ENCODE measurements at places on chromosomes 11 and 22. TPM values are rescaled to one million over a fixed set of nuclear protein-coding genes. Genes with fewer than 3 reads are reported as not detected.

PATE2 gene
- total RNA-seq: not detected

RASSF10 gene
- total RNA-seq: not detected

MS4A6A gene
- total RNA-seq: not detected

DNA sequence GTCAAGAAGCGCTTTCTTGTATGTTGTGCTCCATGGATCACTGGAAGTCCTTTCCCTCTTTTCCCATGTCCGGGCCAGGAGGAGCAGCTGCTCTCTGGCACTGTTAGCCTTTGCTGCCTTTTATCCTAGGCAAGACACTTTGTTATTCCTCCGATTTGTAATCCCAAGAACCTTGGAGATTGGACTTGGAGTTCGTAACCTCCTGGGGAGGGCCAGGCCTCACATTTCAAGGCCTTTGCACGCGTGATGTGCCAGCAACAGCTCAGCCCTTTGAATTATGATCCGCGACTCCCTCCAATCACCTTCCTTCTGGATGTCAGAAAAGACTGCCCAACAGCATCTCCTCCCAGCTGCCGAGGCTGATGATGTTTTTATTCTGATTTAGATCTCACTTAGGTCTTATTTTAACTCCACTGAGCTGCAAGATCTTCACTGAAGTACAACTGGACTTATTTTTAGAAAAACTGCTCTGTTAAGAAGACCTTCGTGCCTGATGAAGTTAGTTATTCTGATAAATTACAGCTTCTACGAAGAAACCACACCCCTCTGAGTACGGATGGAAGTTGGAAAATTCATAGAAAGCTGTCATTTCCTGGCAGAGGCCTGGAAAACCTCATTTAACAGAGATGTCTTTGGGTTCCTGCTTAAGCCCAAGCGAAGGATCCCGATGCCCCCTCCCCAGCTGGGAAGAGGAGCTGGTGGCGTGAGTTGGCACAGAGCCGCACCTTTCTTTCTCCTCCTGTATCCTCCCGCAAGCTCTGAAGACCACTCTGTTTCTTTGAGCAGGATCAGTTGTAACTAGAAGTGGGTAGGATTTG is 62.4 kb downstream of the PARVB start:
- DNase-seq: no peak
- no peak overlapping the region for H3K4me3 ChIP-seq
- H3K4me1 ChIP-seq: peaks cover 8% of the 10 kb centered on the region
- H3K36me3 ChIP-seq: peaks cover 5% of the 10 kb centered on the region
- H3K27me3 ChIP-seq: no peaks in the 10 kb centered on the region

DNA sequence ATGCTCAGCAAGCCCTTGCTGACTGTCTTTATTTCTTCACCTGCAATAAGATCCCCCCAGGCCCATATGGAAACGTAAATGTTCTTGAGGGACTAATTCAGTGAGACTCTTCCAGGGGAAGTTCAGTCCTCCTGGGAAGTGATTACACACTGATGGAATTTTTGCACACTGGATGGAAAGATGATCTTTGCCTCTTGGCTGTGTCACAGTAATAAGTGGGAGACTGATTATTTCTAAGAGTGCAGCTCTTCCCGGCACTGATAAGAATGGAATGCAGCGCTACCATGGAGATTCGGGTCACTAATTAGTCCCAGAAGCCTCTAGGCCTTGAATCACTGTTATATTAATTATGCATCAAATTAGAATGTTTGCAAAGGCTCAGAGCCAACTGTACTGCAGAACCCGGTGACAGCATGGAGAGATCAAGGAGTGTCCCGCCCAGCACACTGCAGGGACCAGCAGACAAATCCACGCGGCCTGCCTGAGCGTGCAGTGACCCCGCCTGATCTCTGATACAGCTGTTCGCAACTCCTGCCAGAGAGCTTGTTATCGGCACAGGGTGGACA is 178.3 kb downstream of the SNX19 start:
- DNase-seq: no peak
- no peaks in the 10 kb centered on the region for H3K36me3 ChIP-seq
- no peak overlapping the region for H3K27ac ChIP-seq
- H3K4me3 ChIP-seq: no peak overlapping the region
- peaks cover 23% of the 10 kb centered on the region for H3K4me1 ChIP-seq

DNA sequence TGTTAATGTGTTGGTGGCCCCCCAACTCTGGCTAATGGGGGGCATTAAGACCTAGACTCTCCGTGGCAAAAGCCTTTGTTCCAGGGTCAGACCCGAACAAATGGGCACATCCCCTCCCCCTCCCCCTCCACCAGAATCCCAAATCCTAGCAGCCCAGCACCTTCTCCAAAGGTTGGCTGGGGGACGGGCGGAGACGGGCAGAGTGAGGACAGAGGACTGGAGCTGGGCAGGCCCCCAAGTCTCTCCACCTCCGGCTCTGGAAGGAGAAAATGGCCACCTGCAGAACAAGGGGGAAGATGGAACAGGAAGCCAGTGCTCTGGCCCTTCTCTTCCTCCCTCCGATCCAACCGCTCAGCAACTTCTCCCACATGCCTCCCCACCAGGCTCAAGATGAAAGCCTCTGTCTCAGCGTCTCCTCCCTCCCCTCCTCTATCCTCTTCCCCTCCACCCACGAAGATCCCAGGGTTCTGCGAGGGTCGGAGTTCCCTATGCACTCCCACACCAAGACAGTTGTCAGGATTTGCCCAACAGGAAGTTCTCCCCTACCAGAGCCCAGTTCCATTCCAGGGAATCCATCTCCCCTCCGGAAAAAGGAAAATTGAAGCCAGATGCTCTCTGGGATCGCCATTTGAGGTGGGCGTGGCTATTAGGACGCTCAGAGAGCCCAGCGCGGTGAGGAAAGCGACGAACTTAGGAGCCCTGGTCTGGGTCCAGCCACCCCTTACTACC is 20.1 kb downstream of the ADA2 start:
- no peaks in the 10 kb centered on the region for H3K27me3 ChIP-seq
- peaks cover 36% of the 10 kb centered on the region for H3K36me3 ChIP-seq
- DNase-seq: no peak
- no peak overlapping the region for H3K4me3 ChIP-seq
- no peak overlapping the region for H3K27ac ChIP-seq
- H3K4me1 ChIP-seq: no peaks in the 10 kb centered on the region

DNA sequence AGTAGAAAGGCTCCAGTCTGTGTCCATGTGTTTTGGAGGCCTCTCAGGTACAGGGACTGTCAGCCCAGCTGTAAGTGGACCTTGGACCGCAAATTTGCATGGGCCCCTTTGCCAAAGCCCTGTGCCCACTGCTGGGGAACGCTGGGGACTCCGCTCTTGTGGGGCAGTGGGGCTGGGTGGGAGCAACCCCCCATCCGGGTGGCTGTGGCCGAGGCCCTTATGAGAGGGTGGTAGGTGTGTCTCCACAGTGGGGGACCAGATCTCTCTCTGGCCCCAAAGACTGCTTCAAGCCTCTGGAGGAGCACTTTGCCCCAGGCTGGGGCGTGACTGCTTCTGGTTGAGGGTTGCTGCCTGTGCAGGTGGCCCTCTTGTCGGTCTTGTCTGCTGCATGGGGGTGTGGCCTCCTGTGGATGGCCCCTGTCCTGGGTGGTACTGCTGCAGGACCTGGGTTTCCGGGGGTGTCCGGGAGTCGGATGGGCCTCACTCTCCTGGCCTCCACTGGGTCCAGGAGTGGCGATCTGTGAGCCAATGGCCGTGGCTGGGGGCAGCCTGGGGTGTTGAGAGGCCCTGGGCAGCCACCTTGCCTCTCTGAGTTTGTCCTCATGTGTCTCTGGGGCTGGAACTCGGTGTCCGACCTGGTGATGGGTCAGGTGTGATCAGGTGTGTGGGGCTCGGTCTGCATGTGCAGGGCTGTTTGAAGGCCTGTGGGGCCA is 15.9 kb downstream of the KCNQ1 start:
- no peak for DNase-seq
- H3K4me3 ChIP-seq: no peak overlapping the region
- H3K27ac ChIP-seq: no peak overlapping the region
- H3K36me3 ChIP-seq: no peaks in the 10 kb centered on the region

- DNase-seq: peak; percentile 84
- peak overlapping the region; percentile 42 for H3K4me3 ChIP-seq
Observed at GRCh38 chr11:14578541-14578956, 58.4 kb upstream of the PSMA1 start.

- H3K27ac ChIP-seq: no peak overlapping the region
- DNase-seq: no peak
- no peak overlapping the region for H3K4me3 ChIP-seq
- H3K27me3 ChIP-seq: peaks cover 10% of the 10 kb centered on the region
- H3K36me3 ChIP-seq: no peaks in the 10 kb centered on the region
- peaks cover 4% of the 10 kb centered on the region for H3K4me1 ChIP-seq
Observed at GRCh38 chr22:46018859-46019258, 41.9 kb upstream of the WNT7B start.

GRCh38 chr11:72079819-72080325 is 470 bp downstream of the NUMA1 start:
- no peaks in the 10 kb centered on the region for H3K27me3 ChIP-seq
- peaks cover 51% of the 10 kb centered on the region for H3K4me1 ChIP-seq
- DNase-seq: no peak

DNA sequence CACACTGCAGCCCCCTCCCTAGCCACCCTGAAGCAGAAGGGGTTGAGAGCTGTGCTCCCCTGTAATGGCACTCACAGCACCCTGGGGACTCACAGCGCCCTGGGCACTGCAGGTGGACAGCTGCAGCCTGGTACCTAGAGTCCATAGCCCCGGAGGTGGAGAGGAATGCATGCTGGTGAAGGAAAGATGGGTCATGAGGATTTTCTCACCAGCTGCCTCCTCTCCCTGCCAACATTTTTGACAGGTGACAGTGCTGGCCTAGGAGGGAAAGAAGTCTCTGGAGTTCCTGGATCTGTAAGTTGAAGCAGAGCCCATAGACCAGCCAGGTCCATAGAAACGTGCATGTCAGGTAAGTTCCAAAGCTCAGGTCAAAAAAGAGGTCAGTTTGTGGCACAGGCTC is 330.5 kb downstream of the TENM4 start:
- no peaks in the 10 kb centered on the region for H3K36me3 ChIP-seq
- H3K27me3 ChIP-seq: no peaks in the 10 kb centered on the region
- H3K4me1 ChIP-seq: no peaks in the 10 kb centered on the region
- H3K27ac ChIP-seq: no peak overlapping the region
- no peak overlapping the region for H3K4me3 ChIP-seq

GRCh38 chr22:33302549-33302948 is 244.4 kb upstream of the SYN3 start:
- H3K27me3 ChIP-seq: no peaks in the 10 kb centered on the region
- H3K27ac ChIP-seq: no peak overlapping the region
- no peak for DNase-seq
- no peaks in the 10 kb centered on the region for H3K4me1 ChIP-seq
- no peak overlapping the region for H3K4me3 ChIP-seq

GRCh38 chr22:49567899-49568750 is 259.5 kb downstream of the BRD1 start:
- no peaks in the 10 kb centered on the region for H3K36me3 ChIP-seq
- H3K4me3 ChIP-seq: no peak overlapping the region
- no peaks in the 10 kb centered on the region for H3K4me1 ChIP-seq

DNA sequence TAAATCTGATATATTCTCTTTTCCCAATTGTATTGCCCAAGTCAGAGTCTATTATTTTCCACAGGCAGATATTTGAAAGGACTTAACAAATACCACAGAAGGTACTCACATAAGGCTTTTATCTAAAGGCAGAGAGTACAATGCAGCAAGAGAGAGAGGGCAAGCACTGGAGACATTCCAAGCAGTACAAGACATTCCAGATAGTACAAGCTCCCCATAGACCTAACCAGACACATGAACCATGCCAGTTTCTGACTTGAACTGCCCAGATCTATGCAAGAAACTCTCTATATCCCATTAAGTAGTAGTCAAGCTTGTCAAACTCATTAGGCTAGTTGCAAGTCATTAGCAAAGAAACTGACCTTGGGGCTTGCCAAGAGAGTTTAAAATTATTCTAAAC is 11.2 kb upstream of the MS4A6E start:
- no peaks in the 10 kb centered on the region for H3K27me3 ChIP-seq
- no peak overlapping the region for H3K27ac ChIP-seq
- DNase-seq: no peak

DNA sequence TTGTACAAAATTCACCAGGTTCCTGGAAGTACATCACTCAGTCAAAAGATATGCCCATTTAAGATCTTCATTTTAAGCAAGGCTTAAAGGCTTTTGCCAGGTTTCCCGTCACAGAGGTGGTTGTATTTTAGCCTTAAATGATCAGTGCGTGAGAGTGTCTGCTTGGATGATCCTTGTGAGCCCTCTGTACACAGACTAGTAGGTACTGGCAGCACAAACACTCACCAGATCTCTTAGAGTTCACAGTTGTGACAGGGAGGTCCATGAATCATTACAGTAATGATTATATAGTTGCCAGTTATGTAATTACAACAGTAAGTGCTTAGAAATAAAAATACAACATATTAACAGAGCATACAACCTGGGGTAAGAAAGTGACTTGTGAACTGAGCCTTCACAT is 84.2 kb upstream of the SLC25A18 start:
- H3K4me1 ChIP-seq: no peaks in the 10 kb centered on the region
- no peak overlapping the region for H3K27ac ChIP-seq
- peaks cover 20% of the 10 kb centered on the region for H3K27me3 ChIP-seq
- no peaks in the 10 kb centered on the region for H3K36me3 ChIP-seq
- H3K4me3 ChIP-seq: no peak overlapping the region

- peaks cover 42% of the 10 kb centered on the region for H3K4me1 ChIP-seq
- peak overlapping the region; percentile 26 for H3K4me3 ChIP-seq
- no peaks in the 10 kb centered on the region for H3K36me3 ChIP-seq
- peak overlapping the region; percentile 85 for H3K27ac ChIP-seq
- H3K27me3 ChIP-seq: peaks cover 7% of the 10 kb centered on the region
Observed at GRCh38 chr22:22210375-22210774, 34.2 kb upstream of the VPREB1 start.

DNA sequence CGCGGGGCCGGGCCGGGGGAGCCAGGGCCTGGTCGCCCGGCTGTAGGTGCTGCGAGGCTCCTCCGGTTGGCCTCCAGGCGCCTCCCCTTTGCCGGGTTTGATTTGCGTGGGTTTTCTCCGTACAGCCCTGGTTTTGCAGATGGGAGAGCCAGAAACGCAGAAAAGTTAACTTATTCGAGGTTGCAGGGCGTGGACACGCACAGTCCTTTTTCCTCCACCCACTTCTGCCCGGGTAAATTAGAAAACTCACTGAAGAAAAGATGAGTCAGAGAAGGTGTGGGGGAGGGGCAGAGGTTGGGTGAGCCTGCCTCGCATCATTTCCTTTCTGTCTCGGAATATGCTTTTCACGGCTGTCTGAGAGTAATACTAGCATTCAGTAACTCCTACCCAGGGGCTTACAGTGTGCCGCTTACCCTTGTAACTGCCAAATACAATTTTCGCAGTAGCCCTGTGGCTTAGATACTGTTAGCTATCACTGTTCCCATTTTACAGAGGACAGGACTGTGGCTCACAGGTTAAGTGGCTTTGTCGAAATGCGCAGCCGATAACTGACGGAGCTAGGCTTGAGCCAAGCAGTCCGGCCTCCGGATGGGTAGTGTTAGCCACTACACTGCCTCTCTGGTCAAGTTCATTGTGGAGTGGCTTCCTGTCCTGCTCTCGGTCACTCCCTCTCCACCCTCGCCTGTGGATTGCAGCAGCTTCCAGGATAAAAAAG is 812 bp downstream of the FADD start:
- H3K4me3 ChIP-seq: peak overlapping the region; percentile 93
- H3K36me3 ChIP-seq: peaks cover 42% of the 10 kb centered on the region
- H3K4me1 ChIP-seq: peaks cover 42% of the 10 kb centered on the region
- H3K27ac ChIP-seq: peak overlapping the region; percentile 96
- peaks cover 7% of the 10 kb centered on the region for H3K27me3 ChIP-seq

GRCh38 chr11:131370090-131370751 is at the start of gene NTM:
NTM (plus strand) TSS chr11:131370615.
- DNase-seq: no peak
- no peaks in the 10 kb centered on the region for H3K4me1 ChIP-seq
- H3K27me3 ChIP-seq: no peaks in the 10 kb centered on the region
- H3K27ac ChIP-seq: no peak within 1 kb of the TSS
- no peak within 1 kb of the TSS for H3K4me3 ChIP-seq

Data from activated CD8-positive, alpha-beta T cell treated with anti-CD3 and anti-CD28 coated beads, Interleukin-2, amount 10 ng/mL, durations not matched to agents 7 days and 5 days (primary cell).